Spleen (tissue), 13 donors: ENCODE measurements at places on chromosomes 13 and 19. TPM values are rescaled to one million over a fixed set of nuclear protein-coding genes. Genes with fewer than 3 reads are reported as not detected.

Gene APOC4
- total RNA-seq = not detected

DNA sequence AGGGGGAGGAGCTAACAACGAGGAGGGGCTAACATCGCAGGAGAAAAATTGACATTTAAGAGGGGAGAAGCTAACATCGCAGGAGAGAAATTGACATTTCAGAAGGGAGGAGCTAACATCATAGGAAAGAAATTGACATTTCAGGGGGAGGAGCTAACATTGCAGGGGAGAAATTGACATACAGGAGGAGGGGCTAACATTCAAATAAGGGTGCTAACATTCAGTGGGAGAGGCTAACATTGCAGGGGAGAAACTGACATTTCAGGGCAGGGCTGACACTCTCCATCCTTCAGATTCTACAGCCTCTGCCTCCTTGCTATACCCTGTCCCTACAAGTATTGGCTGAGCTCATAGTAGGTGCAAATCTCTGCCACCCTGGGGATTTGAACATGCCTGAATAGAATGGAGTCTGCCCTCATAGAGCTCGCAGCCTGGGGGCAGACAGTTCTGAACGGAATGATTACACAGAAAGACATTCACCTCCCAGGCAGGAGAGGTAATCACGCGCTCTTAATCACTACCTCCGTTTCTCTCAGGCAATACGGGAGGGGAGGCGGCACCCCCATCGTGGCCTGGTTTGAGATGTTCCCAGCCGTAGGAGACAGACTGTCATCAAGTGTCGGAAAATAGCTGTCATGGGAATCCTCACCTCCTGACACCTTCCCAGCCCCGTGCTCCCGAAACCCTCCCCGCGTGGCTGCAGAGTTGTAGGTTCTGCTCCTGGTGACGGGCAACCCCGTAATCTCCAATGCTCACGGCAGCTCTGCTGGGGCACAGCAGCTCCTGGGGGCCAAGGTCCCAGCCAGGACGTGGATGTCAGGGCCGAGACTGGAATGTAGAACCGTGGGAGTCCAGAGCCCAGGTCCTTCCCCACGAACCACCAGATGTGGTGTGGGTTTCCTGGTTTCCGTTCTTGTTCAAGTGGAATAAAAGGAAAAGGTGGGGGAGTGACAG lies 9.5 kb downstream of the GPR32 start:
- no peak for DNase-seq

DNA sequence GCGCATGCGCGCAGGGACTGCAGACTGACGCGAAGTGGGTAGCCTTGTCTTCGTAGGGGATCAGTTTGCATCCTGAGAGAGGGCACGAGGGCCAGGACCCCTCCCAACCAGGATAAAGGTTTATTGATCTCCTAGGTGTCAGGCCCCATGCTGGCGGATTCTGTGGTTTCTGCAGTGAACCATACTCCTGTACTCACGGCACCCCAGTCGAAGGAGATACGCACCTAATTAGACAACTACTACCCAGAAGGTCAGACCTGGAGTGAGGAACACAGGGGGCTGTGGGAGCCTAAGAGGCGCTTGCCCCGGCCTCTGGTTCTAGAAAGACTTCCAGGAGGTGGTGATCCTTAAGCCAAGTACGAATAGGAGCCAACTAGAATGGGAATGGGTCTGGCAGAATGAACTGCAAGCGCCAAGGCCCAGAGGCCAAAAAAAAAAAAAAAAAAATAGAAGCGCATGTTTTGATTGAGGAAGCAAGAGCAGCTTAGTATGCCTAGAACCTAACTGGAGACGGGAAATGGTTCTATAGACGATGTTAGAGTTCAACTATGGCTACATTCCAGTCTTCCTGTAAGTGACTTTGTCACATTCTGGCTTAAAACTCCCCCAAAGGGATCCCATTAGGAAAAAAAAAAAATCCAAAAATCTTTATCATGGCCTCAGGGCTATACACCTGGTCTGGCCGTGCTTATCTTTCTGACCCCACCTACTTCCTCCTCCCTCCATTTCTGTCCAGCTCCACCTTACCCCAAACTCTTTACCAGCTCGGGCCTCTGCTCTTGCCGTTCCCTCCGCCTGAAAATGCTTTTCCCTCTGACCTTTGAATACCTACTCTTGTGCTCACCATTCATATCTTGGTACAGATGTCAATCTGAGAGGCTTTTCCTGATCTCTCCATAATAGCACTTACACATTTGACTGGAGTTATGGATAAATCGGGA lies 902 bp upstream of the ZNF428 start:
- no peak for DNase-seq

DNA sequence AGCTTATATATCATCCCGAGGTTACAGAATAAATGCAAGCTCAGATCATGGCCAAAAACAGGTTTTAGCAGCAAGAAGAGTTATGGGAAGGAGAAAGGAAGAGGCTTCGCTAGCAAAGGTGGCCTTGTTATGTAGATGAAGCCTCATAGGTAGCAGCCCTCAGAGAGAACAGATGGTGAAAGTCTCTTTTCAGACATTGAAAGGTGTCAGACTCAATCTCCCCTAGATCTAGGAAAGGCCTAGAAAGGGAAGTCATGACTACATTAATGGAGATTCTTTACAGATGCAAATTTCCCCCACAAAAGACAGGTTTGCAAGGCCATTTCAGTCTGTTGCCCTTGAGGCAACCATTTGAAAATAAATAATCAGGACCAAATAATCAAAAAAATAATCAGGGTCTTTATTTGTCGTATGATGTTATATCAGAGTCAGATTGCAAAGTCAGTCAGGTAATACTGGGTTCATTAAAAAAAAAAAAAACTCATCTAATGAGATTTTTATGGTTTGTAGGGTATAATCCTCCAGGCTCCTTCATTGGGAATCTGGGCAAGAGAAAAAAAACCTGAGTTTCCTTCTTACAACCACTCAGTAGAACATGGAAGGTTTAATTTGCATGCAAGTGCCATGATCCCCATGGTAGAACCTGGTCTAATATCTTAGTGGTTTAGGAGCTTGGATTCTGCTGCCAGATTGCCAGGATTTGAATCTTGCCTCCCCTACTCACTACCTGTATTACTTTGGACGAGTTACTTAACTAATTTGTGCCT lies 50.8 kb upstream of the HTR2A start:
- no peak for DNase-seq

DNA sequence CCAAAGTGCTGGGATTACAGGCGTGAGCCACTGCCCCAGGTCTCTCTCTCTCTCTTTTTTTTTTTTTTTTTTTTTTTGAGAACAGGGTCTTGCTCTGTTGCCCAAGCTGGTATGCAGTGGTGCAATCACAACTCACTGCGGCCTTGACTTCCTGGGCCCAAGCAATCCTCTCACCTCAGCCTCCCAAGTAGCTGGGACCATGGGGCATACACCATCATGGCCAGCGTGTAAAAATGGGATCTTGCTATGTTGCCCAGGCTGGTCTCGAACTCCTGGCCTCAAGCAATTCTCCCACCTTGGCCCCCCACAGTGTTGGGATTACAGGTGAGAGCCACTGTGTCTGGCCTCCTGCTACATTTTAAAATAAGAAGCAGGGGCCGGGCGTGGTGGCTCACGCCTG lies 19.1 kb upstream of the FBN3 start:
- no peak for DNase-seq

Gene HNRNPM
- 130 TPM for total RNA-seq
